Stimulated activated CD8-positive, alpha-beta memory T cell treated with anti-CD3 and anti-CD28 coated beads, Interleukin-7, amount 100 ng/mL, for 1 hour (primary cell): ENCODE measurements at places on chromosomes 12 and 14.

DNA sequence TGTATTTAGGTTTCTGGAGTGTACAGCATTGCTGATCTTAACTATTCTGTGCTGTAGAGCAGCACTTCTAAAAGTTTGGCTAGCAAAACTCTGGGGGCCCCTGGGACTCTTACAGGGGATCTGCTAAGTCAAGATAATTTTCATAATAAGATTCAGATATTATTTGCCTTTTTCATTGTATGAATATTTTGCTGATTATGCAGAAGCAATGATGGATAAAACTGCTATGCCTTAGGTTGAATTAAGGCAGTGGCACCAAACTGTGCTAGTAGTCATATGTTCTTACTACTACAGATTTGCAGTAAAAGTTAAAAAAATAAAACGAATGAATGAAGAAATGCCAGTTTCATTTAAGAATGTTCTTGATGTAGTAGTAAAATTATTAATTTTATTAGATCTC is 160.1 kb downstream of the PDZRN4 start:
- no peak for DNase-seq

GRCh38 chr12:71220260-71220659 is 62.5 kb upstream of the TSPAN8 start:
- no peak for DNase-seq

GRCh38 chr14:95784137-95784536 is 70.2 kb upstream of the TCL1A start:
- DNase-seq, result no peak

GRCh38 chr14:32254952-32255679 is 52.0 kb upstream of the RNU6-8 start:
- DNase-seq, result peak; percentile 13

GRCh38 chr12:130989391-130989790 is 35.7 kb downstream of the ADGRD1 start:
- no peak for DNase-seq

DNA sequence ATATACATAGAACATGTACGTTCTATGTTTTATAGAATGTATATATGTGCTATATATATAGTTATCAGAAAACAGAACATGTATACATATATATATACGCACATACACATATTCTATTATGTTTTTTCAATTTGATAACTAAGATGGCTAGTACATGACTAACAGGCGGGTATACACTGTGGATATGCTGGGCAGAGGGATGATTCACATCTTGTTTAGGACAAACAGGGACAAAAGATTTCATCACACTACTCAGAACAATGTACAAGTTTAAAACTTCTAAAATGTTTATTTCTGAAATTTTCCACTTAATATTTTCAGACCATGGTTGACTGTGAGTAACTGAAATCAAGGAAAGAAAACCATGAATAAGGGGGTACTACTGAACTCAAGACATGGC is 17.4 kb downstream of the TIMELESS start:
- DNase-seq, result no peak

- DNase-seq, result no peak
Observed at GRCh38 chr12:18158774-18159557, 69.0 kb upstream of the RERGL start.

GRCh38 chr12:58291106-58291505 is 349.7 kb downstream of the ATP23 start:
- DNase-seq, result no peak

GRCh38 chr12:55929306-55929791 is 1.6 kb upstream of the DGKA start:
- DNase-seq, result peak; percentile 57

GRCh38 chr12:83904175-83904574 is 1008.4 kb downstream of the SLC6A15 start:
- no peak for DNase-seq

- DNase-seq, result no peak
Observed at GRCh38 chr12:72274931-72275330, 2.8 kb downstream of the TRHDE start.

- DNase-seq, result peak; percentile 1
Observed at GRCh38 chr12:29317556-29318363, 63.2 kb downstream of the ERGIC2 start.

GRCh38 chr12:104959335-104959841 is 1.3 kb upstream of the SLC41A2 start:
- DNase-seq, result no peak

DNA sequence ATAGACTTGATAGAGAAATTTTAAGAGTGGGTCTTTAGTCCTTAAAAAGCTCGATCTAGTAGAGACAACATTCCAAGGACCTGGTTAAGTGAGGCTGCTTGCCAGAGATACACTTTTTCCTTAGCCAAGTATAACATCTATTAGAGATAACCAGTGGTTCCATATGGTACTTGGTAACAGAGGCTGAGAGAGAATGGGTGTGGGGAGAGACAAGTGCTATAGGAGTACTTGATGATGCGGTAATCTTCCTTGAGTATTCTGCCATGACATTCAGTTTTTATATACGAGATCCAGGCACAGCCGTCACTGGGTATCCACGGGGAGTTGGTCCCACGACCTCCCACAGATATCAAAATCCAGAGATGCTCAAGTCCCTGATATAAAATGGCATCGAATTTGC is 77.4 kb upstream of the REP15 start:
- no peak for DNase-seq

DNA sequence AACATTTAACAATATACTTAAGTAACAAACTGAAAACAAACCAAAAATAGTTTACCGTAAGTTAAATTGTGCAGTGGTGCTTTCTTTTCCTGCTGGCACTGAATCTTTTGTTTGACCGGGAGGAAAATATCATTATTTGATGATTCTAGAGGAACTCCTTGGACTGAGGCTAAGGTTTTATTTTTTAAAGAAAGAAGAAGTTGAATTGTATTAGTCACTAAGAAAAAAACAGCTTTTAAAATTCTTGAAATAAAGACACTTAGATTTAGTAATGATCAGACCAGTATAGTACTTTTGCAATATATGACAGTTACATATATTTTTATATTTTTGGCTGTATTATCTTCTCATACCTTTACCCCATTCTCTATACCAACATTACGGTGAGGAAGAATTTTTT is 10.3 kb downstream of the MIS18BP1 start:
- DNase-seq, result no peak

DNA sequence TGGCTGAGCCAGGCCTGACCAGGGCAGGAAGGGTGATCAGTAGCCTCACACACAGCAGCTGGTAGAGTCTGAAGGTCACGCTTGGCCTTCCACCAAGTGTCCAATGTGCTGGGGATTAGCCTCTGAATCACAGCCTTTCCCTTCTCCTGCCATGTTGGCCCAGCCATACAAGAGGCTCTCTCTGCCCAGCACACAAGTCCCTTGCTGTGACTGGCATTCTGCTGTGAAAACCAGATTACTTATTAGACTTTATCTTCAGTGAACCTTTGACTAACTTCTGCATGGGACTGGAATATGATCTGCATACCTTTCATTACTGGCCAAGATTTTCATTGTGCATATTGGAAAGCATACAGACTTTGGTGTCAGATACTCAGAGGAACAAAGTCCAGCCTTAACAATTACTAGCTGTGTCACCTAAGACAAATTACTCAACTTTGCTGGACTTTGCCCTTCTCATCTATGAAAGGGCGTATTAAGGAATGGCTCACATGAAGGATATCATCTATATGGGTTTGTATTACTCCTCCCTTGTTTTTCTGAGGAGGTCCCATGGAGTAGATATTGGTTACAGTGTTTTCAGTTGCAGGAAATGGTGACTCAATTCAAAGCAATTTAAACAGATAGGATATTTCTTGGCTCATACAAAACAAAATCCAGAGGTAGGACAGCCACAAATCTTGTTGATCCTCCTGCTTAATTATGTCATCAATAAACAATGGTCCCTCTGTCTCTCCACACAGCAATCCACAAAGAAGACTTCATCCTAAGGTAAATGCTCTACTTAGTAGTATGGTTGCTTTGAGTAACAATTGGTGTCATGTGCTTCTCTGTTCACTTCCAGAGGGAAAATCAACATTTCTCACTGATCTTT is 99.6 kb downstream of the DYRK2 start:
- no peak for DNase-seq

GRCh38 chr14:75450381-75451276 is 22.8 kb downstream of the JDP2 start:
- DNase-seq, result no peak

GRCh38 chr12:121297435-121297991 is 1.0 kb upstream of the CAMKK2 start:
- DNase-seq, result no peak

- DNase-seq, result no peak
Observed at GRCh38 chr12:19799216-19799615, 359.9 kb downstream of the AEBP2 start.

GRCh38 chr12:128449146-128449894 is 182.3 kb downstream of the TMEM132C start:
- no peak for DNase-seq

DNA sequence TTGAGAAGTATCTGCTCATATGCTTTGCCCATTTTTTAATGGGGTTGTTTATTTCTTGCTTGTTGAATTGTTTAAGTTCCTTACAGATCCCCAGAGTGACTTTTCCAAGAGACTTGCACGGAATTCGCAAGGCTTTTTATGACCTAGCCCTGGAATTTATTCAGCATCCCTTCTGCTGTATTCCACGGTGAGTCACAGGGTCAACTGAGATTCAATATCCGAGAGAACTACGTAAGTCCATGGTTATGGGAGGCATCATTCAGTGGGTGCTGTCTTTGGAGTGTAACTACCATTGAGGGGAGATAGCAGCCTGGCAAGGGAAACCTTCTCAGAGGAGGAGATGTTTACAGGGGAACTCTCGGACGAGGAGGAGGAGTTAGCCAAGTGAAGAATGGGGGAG is 20.9 kb upstream of the GPRC5A start:
- DNase-seq, result no peak
